ENCODE measurements at places on chromosomes 5 and 9.

- DNase-seq = no peak
These were observed 256.0 kb downstream of the SLIT3 start for GRCh38 chr5:169044962-169045361.

- no peak for DNase-seq
These were observed 911.2 kb downstream of the EFNA5 start for GRCh38 chr5:106759581-106759980.

DNA sequence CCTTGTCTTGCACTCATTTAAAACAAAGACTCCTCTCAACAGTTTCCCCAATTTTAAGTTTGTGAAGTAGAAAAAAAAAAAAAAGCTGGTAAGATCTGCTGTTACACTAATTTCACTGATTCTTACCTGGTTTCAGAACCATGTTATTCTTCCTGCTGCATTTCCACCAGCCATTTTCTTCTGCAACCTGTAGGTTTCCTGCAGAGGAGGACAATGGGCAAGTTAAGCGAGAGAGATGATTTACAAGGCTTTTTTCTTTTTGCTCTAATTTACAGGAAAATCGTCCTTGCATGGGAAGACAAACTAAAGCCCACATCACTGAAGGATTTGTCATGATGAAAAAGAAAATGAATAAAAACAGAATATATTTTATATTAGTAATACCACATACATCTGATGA, 86.0 kb upstream of the SMARCA2 start:
- DNase-seq = no peak

DNA sequence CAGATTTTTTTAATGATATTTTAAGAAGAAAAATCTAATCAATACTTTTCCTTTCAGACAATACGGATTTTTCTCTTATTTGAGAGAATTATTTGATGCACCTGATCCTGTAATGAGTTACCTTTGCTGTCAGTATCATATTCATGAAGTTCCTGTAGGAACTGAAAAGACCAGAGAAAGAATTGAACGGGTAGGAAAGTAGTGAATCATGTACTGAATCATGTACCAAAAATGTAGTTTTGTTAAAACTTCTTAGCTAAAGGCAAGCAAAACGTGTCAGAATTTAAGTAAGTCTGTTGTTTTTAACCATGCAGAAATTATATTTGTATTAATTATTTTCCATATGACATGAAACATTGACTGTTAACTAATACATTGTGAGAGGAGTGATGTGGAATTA, 56.6 kb downstream of the SMC5 start:
- DNase-seq = no peak

GRCh38 chr5:178113141-178113787, at the start of gene N4BP3:
Gene N4BP3 (plus strand): TSS chr5:178113532. CDS start chr5:178119584, 6,052 bp downstream.
- DNase-seq = peak; percentile 84

- DNase-seq = no peak
These were observed 1.5 kb downstream of the DIRAS2 start for GRCh38 chr9:90641086-90641485.

- DNase-seq = no peak
These were observed 561.4 kb downstream of the ISL1 start for GRCh38 chr5:51944500-51945125.

DNA sequence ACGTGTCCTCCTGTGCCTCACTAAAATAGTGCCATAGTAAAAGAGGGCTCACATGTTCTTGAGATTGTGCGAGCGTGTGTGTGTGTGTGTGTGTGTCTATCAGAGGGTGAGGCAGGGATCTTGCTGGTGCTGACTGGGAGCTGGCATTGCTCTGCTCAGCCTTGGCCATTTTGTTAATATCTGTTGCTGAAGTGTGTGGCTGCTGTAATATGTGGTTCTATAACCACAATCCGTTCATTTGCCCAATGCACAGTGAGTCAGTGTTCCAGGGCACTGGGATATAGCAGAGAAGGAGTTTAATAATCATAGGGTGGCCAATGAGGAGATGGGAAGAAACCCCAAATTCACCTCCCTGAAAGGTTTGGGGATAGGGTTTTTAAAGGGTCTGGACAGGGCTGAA, 61.3 kb downstream of the RASGRF2 start:
- DNase-seq = no peak

GRCh38 chr5:160469156-160470144, 47.8 kb downstream of the PTTG1 start:
- no peak for DNase-seq

GRCh38 chr5:10747678-10748622, 13.1 kb downstream of the DAP start:
- no peak for DNase-seq

- no peak for DNase-seq
These were observed 659.8 kb upstream of the KLF4 start for GRCh38 chr9:108149326-108149725.

- no peak for DNase-seq
These were observed 747.2 kb upstream of the CHD1 start for GRCh38 chr5:99675974-99676373.

- no peak for DNase-seq
These were observed 140.8 kb upstream of the LMX1B start for GRCh38 chr9:126472948-126473298.

DNA sequence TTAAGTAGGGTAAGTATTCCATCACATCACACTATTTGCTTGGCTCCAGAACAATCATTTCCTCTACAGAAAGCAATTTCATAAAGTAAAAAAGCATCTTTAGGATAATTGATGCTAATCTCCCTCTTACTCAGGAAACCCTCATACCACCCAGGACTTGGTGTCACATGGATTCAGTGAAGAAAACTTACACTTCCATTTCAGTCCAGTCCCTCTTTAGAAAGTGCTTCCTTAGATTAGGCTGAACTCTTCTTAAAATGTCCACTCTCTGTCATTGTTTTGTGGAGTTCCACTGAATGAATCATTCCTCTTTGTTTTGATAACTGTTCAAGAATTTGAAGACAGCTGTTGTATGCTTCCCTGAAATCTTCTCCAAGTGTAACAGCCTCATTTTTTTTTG, 144.0 kb upstream of the ZNF462 start:
- no peak for DNase-seq

DNA sequence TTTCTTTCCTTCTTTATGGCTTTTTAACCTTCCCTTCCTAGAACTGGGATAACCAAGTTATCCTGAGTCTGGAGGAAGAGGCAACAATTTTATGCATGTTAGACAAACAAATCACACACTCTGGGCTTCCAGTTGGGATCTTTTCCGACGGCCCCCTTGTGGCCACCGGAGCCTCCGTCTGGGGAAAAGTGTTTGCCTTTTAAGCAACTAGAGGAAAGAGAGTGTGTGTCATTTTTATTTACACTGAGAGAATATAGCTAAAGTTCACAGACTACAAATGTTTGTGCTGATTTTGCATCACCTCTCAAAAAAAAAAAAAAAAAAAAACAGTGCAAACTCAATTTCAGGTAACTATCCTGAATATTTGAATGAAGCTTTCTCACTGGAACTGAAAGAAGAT, 126.2 kb downstream of the SEMA6A start:
- no peak for DNase-seq

DNA sequence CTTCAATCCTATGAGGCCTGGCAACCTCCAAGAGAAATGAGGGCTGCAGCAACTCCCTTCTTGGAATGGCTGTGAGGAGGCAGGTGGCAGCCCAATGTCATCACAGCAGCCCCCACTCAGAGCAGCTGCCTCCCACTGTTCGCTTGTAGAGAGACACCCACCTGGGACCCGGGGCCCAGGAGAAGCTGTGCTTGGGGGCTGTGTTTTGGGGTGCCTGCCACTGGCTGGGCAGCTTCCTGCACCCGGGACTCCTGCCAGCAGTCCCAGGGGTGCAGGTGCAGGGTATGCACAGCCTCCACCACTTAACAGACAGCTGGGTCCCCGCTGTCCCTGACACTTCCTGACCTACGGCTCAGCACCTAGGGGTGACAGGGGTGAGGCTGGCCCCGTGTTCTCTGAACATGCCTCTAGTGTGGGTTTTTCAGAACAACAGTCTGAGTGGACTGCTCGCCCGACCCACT, 26.2 kb downstream of the NIPAL4 start:
- no peak for DNase-seq

DNA sequence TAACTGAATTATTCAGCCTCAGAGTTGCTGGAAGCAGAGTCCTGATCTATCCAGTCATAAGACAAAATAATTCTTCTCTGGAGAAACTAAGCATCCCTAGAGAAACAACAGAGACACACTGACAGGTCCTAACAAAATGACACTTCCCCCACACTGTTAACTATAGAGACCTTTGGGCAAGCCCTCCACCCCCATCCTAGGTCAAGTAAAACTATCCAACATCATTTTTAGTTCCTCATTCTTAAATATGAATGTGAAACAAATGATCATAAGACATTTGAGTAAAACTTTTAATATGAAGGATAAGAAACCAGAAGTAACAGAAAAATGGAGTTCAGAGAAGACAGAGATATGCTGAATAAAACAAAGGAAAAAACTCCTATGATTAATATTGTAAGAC, 30.9 kb downstream of the CNTLN start:
- DNase-seq = no peak

DNA sequence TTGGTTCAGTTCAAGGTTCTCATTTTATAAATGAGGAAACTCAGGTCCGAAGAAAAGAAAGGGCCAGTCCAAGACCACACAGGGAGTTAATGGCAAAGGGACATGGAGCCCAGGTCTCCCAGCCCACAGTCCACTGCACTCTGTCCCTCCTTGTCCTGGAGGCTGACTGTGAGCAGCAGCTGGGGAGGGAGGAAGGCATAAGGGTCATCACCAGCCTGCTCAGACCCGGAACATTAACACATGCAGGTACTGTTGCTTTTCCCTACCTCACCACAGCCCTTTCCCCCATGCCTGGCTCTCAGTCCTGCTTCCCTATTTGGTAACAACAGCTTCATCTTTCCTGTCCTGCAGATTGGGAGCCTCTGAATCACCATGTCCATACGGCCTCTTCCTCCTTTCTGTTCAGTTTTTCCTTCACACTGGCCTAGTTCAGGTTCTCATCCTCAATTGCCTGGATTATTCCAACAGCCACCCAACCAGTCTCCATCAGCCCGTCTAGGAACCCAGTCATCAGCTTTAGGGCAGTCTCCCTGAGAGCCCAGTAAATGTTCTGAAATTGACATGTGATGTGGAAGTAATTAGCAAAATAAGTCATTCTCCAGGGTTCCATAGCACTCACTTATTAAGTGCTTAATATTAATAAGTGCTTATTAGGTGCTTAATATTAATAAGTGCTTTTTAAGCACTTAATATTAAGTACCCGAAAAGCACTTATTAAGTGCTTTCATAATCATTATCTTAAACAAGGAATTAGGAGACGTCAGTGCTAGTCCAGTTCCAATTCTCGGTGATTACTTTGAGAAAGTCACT, 4.3 kb downstream of the GPX3 start:
- no peak for DNase-seq

- DNase-seq = no peak
These were observed 226.5 kb downstream of the TLE1 start for GRCh38 chr9:81462801-81463200.

GRCh38 chr9:21210311-21210710, 3.4 kb upstream of the IFNA10 start:
- DNase-seq = no peak

All from Peyer's patch (tissue), 4 donors.